Astrocyte (in vitro differentiated cells and primary cell): ENCODE measurements at places on chromosomes 5 and 9. TPM values are rescaled to one million over a fixed set of nuclear protein-coding genes. Genes with fewer than 3 reads are reported as not detected.

CAVIN4 gene
- total RNA-seq = 4.2 and 6.0 TPM in 2 replicates

MARCHF11 gene
- 0.79 TPM in 1 of 2 replicates, not detected in the other for total RNA-seq

MLANA gene
- total RNA-seq = not detected in 2 replicates

RELL2 gene
- 12.2 and 12.9 TPM in 2 replicates for total RNA-seq

NOL8 gene
- total RNA-seq = 29.9 and 33.1 TPM in 2 replicates

ANKRD34B gene
- total RNA-seq = 0.10 and 0.20 TPM in 2 replicates

OR1J2 gene
- total RNA-seq = not detected in 2 replicates

NR2F1-AS1 gene
- total RNA-seq = 6.9 and 7.3 TPM in 2 replicates

FOXD4L5 gene
- 0.11 TPM in 1 of 2 replicates, not detected in the other for total RNA-seq

LHX3 gene
- total RNA-seq = not detected in 2 replicates

SLC1A3 gene
- total RNA-seq = 20.9 and 23.8 TPM in 2 replicates

CCL27 gene
- 0.52 TPM in 1 of 2 replicates, not detected in the other for total RNA-seq

GALNT12 gene
- total RNA-seq = 1.7 TPM in 2 replicates

SPATA31A1 gene
- total RNA-seq = not detected in 2 replicates

AHRR gene
- total RNA-seq = 8.6 and 10.5 TPM in 2 replicates

CTXN3 gene
- total RNA-seq = not detected in 2 replicates

SLC6A19 gene
- not detected in 2 replicates for total RNA-seq

LHX2 gene
- 0.14 TPM in 1 of 2 replicates, not detected in the other for total RNA-seq

TCF7 gene
- total RNA-seq = 2.6 TPM in 2 replicates

MYMK gene
- total RNA-seq = not detected in 2 replicates

STKLD1 gene
- total RNA-seq = 0.58 and 0.82 TPM in 2 replicates

SLIT3 gene
- 20.7 and 33.0 TPM in 2 replicates for total RNA-seq

PITX1 gene
- total RNA-seq = 0.52 TPM in 1 of 2 replicates, not detected in the other

COQ4 gene
- total RNA-seq = 31.4 and 31.5 TPM in 2 replicates
